ENCODE measurements at places on chromosomes 3 and 15.
A peak's percentile ranks its signal among the peaks of the same experiment; 100 is the strongest.

GRCh38 chr3:49674497-49674983 lies 389 bp downstream of the APEH start:
- peak; percentile 33 for DNase-seq

DNA sequence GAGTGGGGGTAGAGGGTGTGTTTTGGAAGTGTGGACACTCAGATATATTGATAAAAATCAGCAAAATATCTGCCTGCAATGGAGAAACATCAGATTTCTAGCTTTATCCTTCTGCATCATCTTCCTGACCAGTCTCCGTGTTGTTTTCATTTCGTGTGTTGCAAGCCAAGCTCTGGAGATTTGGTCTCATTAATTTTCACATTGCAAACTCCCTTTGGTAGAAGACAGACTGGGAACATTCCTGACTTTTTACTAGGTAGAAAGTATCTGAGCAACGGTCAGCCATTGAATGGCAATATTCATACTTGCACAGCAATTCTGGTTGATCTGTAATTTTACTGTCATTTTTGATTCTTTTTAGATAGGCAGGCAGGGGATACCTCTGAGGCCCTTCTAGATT lies 30.4 kb downstream of the FSTL1 start:
- DNase-seq, result no peak

GRCh38 chr15:63181648-63182047 lies 7.8 kb upstream of the RAB8B start:
- DNase-seq, result no peak

DNA sequence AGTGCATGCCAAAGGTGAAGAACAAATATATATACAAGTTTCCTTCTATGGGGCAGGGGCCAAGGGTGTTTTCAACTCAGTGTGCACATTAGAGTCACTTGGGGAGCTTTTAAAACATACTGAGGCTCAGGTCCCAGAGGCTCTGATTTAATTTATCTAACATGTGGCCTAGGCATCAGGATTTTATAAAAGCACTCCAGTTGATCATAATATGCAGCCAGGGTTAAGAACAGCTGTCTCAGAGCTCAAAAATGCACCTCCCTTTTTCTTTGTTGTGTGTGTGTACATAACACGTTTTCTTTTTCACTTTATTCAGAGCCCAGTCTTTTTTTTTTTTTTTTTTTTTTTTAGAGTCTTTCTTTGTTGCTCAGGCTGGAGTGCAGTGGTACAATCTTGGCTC lies 57.9 kb upstream of the SETD2 start:
- no peak for DNase-seq

GRCh38 chr3:10716964-10717363 lies 99.1 kb upstream of the SLC6A11 start:
- DNase-seq, result no peak

Measured in stimulated activated CD4-positive, alpha-beta T cell treated with anti-CD3 and anti-CD28 coated beads, TNF-alpha, amount 100 ng/mL, for 4 hours (primary cell).